Activated T-helper 1 cell treated with anti-CD3 and anti-CD28 coated beads, Interleukin-2, amount 50 U/mL, for 16 hours (primary cell): ENCODE measurements at places on chromosomes 11 and 22.

GRCh38 chr11:119907878-119908572 lies 179.0 kb upstream of the NECTIN1 start:
- no peak for DNase-seq

DNA sequence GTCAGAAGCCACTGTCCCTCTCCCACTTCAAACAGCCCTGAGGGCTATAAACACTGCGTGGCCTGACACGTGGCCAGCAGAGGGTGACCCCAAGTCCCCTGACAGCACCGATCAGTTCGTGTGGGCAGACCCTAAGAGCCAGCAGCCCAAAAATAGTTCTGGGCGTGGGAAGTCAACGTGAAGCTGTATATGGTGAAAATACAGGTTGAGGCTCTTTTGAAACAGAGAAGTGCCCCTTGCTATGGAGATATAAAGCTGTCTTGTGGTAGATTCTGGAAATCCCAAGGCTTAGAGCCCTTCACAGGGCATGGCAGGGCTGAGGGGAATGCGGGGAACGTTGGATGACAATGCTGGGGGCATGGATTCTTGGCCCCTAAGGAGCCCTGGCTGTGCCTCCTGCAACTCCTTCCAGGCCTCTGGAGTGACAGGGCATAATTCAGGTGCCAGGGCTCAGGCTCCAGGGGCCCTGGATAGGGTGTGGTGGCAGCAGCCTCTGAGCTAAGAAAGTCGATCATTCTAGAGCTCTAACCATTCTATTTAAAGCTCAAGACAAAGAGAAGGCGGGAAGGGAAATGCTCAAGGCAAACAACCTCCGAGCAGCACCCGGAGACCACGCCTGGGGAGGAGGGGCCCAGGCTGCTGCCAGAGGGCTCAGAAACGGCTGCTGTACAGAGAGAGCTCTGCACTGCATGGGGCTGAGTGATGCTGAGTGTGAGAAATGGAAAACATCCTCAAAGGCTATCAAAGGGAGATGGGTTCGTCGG lies 60.4 kb upstream of the CD5 start:
- DNase-seq, result peak; percentile 68

GRCh38 chr11:65426839-65427690 lies 4.5 kb downstream of the NEAT1 start:
- no peak for DNase-seq

DNA sequence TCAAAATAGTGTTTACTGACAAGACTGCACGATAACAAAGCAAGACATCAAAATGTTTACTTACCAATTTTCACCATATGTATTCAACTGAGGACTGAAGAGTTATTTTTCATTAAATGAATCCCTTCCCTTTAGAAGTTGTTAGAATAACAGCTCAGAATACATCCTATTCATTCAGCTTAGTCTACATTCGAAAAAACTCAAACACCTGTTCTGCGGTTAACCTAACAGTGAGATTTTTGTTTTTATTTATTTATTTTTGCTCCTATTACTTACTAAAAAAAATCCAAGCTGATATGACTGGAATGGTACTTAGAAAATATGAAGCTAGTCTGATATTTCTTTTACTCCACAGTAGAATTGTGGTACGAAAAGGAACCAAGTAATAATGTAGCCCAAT lies 10.0 kb downstream of the KCNA4 start:
- no peak for DNase-seq

GRCh38 chr22:36362932-36363331 lies 24.8 kb downstream of the MYH9 start:
- no peak for DNase-seq

GRCh38 chr22:42283278-42284201 lies 13.1 kb upstream of the TCF20 start:
- no peak for DNase-seq

DNA sequence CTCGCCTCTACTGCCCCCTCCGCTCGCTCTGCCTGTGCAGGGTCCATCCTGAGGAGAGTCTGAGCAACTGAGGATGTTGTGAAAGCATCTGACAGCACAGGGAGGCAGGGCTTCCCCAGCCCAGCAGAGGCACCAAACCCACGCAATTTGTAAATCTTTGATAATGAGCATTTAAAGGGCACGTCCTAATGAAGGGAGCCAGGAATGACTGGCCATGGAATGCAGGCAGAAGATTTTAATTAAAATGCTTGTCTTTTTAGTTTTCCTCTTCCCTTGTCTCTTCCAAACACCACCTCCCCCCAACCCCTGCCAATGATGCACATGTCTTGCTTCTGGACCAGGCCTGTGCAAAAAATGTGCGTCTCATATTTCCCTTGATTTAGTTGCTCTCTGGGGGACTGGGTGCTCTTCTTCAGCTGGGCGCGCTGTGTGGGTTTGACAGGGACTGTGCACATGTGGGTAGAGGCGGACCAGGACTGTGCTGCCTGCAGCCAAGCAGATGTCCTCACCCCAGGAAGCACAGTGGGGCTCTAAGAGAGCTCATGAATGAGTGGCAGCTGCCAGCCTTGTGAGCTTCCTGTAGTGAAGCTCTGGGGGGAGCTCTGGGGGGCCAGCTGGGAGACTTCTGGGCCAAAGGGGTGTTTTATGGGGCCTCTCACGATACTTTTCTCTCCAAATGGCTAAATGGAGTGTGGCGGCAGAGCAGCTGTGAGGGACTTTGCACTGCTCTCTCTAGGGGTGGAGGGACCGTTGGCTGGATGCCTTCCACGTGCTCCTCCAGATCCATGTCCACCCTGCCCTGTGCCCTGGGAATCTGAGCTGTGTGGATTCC lies 273.5 kb downstream of the ST3GAL4 start:
- DNase-seq, result no peak

GRCh38 chr11:2451336-2451735 lies 6.5 kb downstream of the KCNQ1 start:
- no peak for DNase-seq

- no peak for DNase-seq
These were observed 7.8 kb upstream of the ACR start for GRCh38 chr22:50730013-50730891.

- no peak for DNase-seq
These were observed 16.5 kb downstream of the CHST1 start for GRCh38 chr11:45648931-45649330.

GRCh38 chr11:7593481-7593880 lies 79.7 kb downstream of the PPFIBP2 start:
- DNase-seq, result no peak

- DNase-seq, result no peak
These were observed 3.8 kb upstream of the MMP7 start for GRCh38 chr11:102534261-102534872.

GRCh38 chr11:14907411-14908213 lies 15.6 kb upstream of the CYP2R1 start:
- DNase-seq, result peak; percentile 76

DNA sequence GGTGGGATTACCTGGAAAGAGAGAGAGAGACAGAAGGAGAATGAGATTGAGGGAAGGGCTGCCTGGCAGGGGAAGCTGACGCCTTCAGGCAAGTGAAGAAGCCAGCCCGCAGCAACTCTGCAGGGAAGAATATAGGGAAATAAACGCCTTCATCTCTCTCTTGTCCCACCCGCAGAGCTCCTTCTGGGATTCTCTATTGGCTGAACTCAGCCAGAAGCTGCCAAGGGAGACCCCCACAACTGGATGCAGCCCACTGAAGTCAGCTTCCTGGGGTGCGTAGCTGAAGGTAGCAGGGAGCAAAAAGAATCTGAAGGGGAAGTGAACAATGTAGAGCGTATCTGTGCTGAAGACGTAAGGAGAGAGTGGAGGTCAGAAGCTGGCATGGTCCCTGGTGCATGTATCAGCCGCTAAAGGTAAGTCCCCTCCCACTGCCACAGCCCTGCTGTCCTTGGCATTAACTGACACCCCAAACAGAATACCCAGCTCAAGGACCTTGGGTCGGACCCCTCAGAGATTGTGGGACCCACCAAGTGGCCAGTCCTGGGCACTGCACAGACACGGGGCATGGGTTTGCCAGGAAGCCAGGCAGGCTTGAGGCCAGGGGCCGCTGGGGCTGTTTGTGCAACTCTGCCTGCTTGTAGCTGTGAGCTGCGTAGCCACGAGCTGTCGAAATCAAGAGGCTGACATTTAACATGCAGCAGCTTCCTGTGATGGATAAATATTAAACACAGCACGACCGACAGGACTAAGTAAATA lies 469.9 kb downstream of the MN1 start:
- no peak for DNase-seq

- no peak for DNase-seq
These were observed 24.7 kb upstream of the PANX2 start for GRCh38 chr22:50145721-50146438.

DNA sequence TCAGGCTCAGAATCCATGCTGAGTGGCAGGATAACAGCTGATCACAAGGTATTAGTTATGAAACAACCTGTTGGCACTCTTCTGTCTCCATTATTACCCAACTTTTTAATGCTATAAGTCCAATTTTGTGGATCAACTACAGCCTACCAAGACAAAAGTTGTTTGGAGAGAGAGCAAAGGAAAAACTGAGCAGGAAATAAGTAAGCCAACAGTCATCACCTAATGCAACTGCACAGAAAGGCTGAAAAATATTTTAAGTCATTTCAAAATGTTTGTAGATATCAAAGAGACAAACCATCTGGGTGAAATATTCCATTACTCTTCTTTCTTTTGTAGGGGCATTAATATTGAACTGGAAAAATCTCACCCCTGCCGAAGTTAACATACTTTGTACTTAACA lies 41.6 kb downstream of the FDX1 start:
- no peak for DNase-seq

DNA sequence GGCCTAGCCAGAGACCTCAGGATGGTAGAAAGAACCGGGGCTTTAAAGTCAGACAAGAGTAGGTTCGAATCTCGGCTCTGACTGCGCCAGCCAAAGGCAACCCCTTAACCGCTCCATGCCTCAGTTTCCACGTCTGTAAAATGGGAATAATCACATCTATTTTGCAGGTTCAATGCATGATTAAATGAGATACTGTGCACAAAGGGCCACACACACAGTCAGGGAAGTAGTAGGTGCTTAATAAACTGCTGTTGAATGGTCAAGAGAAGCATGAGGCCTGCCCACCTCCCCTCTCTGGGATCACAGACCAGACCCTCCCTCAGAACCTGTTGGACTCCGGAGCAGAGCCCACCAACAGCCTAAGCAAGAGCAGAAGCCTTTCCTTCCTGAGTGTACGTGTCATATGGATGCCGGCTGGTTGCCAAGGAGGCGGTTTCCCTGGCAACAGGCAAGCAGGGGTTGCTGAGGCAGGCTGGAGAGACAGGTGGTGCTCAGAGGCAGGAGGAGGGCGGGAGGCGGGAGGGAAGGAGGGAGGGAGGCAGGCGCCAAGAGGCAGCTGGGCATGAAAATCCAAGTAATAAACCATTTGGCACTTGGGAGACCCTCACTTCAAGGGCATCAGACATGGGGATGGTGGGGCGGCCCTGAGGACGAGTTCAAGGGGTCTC lies 43.9 kb downstream of the NFAM1 start:
- DNase-seq, result no peak

DNA sequence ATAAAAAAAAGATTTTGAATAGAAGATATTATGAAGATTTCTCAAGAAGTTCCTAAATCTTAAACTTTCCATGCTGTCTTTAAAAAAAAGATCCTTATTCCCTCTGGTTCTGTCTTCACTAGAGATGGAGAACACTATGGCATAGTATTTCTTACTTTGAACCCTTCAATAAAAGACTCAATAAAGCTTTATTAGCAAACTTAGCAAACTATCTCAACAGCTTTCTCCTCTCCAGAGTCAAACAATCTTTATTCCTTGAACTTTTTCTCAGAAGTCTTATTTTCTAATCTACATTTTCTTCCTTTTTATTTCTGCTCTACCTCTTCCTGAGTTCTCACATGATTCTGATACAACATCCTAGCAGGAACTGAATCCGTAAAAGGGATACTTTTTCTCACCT lies 21.8 kb upstream of the P4HA3 start:
- DNase-seq, result no peak

- DNase-seq, result no peak
These were observed at the start of gene GPHA2 for GRCh38 chr11:64935359-64936081. Gene GPHA2, minus strand, starts transcription at chr11:64935893. Its CDS starts 433 bp downstream, at chr11:64935460.

- no peak for DNase-seq
These were observed 7.0 kb upstream of the CCDC86 start for GRCh38 chr11:60834742-60835533.

DNA sequence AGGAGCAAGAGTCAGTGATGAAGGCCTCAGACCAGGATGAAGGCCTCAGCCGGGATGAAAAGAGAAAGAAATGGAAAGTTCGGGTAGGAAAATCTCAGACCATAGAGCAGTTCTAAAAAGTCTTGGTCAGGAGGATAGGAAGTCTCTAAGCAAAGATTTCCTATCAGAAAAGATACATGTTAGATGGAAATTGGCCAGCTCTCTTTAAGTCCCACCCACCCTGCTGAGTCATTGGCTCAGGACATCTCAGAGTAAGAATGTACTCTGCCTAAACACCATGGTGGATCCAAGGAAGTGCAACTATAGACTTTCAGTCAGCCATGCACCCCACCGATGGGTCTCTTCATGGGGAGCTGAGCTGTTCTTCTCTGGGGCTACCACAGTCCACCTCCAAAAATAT lies 4.4 kb downstream of the OR8B3 start:
- no peak for DNase-seq

GRCh38 chr11:98059488-98059887 lies 961.3 kb upstream of the CNTN5 start:
- no peak for DNase-seq

DNA sequence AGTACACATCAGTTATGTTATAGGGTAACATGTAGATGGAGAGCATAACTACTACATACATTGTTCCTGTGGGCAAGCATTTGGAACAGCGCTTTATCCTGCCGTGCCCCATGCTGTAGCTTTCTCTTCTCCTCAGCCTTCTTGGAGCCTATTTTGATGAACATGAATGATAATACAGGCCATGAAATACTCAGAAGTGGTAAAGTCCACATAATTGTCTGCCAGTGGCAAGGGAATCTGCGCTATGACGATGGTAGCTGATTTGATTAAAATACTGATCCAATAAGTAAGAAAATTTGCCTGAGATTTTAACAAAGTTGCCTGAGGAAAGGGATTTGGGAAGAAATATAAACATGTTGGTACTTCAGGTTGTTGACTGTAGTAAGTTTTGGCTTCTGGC lies 23.3 kb downstream of the ALKBH3 start:
- no peak for DNase-seq

- no peak for DNase-seq
These were observed 9.5 kb downstream of the FREY1 start for GRCh38 chr11:45897556-45897955.

DNA sequence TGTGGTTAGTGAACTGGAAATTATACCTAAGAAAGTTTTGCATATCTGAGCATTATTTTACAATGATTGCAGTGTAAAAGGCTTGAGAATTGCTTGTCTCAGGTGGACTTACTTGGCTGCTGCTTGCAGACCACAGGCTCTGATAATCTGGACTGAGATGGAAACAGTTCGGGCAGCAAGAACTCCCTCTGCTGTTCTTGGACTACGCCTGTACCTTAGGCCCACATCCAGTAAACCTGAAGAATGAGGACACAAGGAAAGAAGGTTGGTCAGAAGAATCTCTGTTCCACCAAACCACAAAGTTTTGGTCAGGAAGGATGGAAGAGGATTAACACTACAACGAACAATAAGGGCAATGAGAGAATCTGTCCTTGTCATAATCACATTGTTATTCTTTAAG lies 80.1 kb downstream of the C2CD3 start:
- DNase-seq, result no peak

DNA sequence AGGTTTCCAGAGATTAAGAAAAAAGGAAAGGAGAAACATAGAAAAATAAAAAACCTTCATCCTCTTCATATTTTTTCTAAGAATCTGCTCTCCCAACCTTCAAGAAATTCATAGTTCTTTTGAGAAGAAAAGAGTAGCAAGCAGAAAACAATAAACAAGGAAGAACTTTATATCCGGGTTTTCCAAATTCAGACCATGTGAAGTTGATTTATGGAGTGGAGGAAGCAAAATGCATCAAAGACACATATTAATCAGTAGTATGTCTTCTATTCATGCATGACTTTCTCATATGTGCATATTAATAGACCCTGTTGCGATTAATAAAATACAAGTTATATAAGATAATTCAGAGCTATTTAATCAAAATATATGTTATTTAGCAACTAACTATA lies 20.5 kb upstream of the CTSC start:
- DNase-seq, result no peak
